ENCODE measurements at places on chromosomes 2 and 18.

GRCh38 chr2:50782543-50782942 is 249.4 kb downstream of the NRXN1 start:
- no peak for DNase-seq

GRCh38 chr2:126661702-126662500 is 5.9 kb downstream of the GYPC start:
- no peak for DNase-seq

DNA sequence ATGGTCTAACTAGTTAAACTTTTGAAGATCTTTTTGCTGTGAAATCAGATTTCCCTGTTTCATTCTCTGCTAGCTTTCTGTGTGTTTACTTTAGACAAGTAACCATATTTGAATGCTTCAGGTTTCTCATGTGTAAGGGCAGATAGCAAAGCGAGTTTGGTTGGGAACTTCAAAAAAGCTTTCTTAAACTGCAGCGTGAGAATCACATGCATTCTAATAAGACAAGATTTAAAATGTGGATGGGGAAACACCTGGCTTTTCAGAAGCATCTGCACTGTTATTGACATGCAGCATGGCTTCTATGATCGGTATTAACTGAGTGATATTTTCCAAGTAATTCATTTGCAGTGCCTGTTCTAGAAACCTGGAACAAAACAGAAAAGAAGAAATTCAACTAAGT is 119.3 kb downstream of the ABCA12 start:
- no peak for DNase-seq

DNA sequence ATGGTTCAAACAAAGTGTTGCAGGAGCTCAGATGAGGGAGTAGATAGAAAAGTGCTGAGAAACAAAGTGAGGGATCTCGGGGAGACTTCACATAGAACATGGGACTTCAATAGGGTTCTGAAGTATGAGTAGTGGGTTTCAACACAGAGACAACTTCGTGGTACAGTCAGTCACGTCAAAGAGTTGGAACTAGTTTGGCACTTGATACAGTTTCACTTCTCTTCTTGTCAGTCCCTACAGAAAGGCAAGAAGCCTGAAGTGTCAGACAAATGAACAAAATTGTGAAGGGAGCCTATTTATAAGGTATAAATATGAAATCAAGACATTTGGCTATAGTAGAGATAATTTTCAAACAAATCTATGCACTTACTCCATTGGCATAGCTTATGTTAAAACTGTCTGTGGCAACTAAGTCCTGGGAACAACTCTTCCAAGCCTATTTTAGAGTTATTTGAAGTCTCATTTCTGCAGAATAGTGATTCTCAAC is 338.0 kb downstream of the TDRD15 start:
- DNase-seq: no peak

- no peak for DNase-seq
Measured at GRCh38 chr2:190881084-190881597, 520 bp downstream of the GLS start.

- DNase-seq: no peak
Measured at GRCh38 chr2:106596844-106597243, 109.7 kb downstream of the CD8B2 start.

- DNase-seq: no peak
Measured at GRCh38 chr2:62478093-62478580, 27.9 kb downstream of the TMEM17 start.

- DNase-seq: no peak
Measured at GRCh38 chr2:240672076-240672700, 10.5 kb downstream of the AQP12B start.

GRCh38 chr2:170533156-170533555 is 182.0 kb upstream of the SP5 start:
- no peak for DNase-seq

DNA sequence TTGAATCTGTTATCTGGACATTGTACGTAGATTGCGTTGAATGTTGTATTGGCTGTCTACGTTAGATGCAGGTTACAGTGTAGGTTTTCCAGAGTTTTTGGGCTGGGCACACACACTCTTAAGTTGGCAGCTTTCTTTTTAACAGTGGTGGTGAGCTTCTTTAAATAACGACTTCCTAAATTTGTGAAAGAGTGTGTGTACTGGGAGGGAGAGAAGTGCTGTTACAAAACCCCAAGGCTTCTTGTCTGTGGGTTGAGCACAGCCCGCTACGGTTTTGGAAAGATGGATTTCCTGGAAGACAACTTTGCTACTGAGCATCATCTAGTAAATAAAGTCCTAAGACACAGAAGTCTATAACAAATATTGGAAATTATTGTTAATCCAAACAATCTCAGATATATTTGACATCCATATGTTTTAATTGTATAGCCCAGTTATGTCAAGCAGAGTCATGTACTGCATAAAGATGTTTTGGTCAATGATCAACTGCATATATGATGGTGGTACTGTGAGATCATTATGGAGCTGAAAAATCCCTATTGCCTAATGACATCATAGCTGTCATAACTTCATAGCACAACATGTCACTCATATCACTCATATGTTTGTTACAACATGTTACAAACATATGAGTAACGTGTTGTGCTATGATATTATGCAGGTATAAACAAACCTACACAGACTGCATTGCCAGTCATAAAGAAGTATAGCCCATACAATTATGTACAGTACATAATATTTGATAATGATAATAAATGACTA is 7.9 kb upstream of the THUMPD2 start:
- no peak for DNase-seq

DNA sequence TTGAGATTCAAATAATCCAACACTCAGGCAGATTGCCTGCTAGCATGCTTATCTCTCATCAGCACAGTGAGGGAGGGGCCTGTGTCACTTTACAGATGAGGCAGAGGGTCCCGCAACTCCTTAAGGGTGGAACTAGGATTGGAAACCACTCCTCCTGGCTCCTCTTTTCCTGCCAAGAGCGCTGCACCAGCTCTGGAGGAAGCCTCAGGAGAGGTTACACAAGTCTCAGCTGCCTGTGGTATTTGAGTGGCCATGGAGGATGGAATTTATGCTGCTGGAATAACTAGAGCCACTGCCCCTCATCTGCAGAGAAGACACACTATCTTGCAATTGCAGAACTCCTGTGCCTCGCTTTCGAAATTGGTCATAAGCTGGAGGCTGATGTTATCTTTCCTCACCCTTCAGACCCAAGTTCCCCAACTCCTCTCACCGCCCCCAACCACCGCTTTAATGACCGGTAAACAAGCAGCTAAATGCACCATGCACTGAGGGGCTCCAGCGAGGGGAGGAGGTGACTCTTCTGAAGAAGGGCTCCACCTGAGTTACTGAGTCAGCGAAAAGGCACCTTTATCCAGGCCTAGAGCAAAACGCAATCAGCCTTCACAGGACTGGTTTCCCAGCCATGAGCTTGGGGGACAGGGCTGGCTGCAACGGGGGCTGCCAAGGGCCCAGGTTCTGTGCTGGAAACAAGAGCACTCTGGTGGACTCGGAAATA is 245.8 kb downstream of the SOX11 start:
- DNase-seq: no peak

DNA sequence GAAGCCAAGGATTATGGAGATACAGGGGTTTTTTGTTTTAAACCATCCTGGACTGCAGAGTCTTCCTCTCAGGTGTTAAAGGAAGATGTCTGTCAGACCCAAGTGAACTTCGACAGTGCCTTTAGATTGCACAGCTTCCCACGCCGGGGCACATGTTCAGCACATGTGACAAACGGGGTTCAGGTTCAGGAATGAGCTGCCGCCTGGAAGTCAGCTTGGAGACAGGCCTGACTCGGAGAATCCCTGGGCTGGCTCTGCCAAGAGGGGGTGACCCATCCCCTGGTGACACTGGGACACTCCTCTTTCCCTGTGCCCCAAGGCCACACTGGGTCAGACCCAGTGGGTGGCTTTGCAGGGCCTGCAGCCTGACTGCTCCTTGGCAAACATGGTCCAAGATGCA is 359.3 kb upstream of the SALL3 start:
- no peak for DNase-seq

- no peak for DNase-seq
Measured at GRCh38 chr2:23093513-23093912, 291.5 kb upstream of the KLHL29 start.
